ENCODE measurements at places on chromosomes 5 and 9. TPM values are rescaled to one million over a fixed set of nuclear protein-coding genes. Genes with fewer than 3 reads are reported as not detected.

DNA sequence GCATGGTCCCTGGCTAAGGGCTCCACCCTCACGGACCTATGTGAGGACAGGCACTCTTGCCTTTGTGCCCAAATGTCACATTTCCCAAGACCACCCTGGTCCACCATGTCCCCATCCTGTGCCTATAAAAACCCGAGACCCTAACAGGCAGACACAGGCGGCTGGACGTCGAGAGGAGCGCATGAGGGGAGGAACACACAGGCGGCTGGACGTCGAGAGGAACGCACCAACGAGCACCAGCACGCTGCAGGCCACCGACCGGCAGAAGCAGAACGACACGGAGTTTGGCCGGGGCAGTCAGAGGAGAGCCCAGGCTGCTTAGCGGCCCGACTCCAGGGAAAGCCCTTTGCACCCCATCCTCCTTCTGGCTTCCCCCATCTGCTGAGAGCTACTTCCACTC lies 119.9 kb downstream of the ADAMTS2 start:
- H3K27ac ChIP-seq: no peak overlapping the region
- no peak overlapping the region for H3K4me3 ChIP-seq
- H3K36me3 ChIP-seq: no peaks in the 10 kb centered on the region
- peak; percentile 59 for DNase-seq
- no peaks in the 10 kb centered on the region for H3K4me1 ChIP-seq

CHD1 gene
- total RNA-seq: 38.2 TPM

ROPN1L gene
- total RNA-seq: not detected

DNA sequence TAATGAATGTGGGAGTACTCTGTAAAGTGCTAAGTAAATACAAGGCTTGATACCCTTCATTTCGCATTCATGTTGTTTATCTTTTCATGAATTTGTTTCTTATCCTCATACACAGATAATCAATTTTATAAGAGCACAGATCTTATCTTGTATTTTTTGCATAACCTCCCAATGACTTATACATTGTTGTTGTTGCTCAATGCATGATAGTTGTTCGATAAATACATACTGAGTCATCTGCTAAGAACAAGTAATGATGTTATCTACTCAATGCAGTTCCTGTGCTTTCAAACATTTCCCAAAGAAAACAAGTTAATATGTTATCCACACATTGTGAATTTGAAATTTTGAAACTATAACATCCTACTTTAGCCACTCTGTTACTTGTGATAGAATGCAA lies 60.7 kb downstream of the TAF11L14 start:
- H3K36me3 ChIP-seq: no peaks in the 10 kb centered on the region
- H3K4me3 ChIP-seq: no peak overlapping the region
- no peaks in the 10 kb centered on the region for H3K27me3 ChIP-seq
- H3K27ac ChIP-seq: no peak overlapping the region
- DNase-seq: no peak
- H3K4me1 ChIP-seq: no peaks in the 10 kb centered on the region

GRCh38 chr5:178286226-178287090 lies 53.9 kb upstream of the PHYKPL start:
- DNase-seq: peak; percentile 48
- no peak overlapping the region for H3K4me3 ChIP-seq
- no peak overlapping the region for H3K27ac ChIP-seq
- peaks cover 10% of the 10 kb centered on the region for H3K27me3 ChIP-seq
- no peaks in the 10 kb centered on the region for H3K36me3 ChIP-seq

DNA sequence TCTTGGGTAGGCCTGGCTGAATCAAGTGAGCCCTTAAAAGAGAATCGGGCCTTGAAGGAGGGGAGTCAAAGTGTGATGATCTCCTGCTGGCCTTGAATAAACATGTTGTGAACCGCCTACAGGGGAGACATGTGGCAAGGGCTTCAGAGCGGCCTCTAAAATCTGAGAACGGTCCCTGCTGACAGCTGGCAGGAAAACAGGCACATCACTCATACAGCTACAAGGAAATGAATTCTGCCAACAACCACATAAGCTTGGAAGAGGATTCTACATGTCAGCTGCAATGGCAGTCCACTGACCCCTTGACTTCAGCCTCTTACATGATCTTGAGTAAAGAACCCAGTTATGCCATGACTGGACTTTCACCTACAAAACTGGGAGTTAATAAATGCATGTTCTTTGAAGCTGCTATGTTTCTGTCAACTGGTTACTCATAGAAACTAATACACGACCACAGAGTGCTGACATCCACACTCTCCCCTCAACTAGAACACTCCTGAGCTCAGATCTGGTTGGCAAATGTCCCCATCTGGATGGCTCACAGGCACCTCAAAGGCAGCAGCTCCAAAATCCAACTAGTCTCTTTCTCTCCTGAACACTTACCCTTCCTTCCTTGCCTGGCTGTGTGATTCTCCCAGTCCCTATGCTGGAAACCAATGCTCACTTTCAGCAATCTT lies 333.1 kb downstream of the ASTN2 start:
- H3K4me3 ChIP-seq: no peak overlapping the region
- no peaks in the 10 kb centered on the region for H3K36me3 ChIP-seq
- H3K27me3 ChIP-seq: no peaks in the 10 kb centered on the region
- no peak overlapping the region for H3K27ac ChIP-seq

OCLN gene
- total RNA-seq: 1.3 TPM

DNA sequence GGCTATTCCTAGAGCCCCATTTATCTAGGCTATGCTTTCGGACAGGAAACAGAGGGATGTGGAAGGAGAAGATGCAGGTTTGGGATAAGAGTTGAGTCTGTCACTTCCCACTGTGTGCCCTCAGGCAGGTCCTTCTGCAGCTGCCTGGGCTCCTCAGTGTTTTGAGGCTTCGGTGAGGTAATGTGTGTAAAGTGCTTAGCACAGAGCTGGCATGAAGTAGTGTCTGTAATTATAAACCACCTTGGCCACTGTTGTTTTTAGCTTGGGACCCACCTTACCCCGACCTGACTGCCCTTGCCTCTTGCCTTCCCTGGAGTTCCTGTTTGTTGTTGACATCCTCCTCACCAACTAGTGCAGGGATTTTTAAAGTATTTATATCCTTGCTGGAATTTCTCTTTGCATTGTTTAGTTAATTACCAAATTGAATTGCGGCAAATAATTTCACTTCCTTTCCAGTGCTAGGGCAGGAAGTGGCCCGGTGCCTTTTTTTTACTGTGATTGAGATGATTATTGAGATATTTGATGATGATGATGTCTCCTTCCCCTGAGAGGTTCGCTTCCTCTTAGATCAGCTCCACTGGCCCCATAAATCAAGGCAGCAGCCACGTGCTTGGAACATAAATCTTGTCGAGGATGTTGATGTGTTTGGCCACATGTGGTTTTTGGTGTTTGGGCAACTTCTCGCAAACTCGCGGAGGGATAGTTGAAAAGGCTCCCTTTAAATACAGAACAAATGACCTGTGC lies 38.3 kb upstream of the DAB2IP start:
- no peaks in the 10 kb centered on the region for H3K36me3 ChIP-seq
- H3K4me1 ChIP-seq: no peaks in the 10 kb centered on the region
- no peak overlapping the region for H3K4me3 ChIP-seq
- peak overlapping the region; percentile 63 for H3K27ac ChIP-seq

GRCh38 chr5:111271885-111272284 lies 47.7 kb downstream of the CAMK4 start:
- no peaks in the 10 kb centered on the region for H3K36me3 ChIP-seq
- no peaks in the 10 kb centered on the region for H3K4me1 ChIP-seq
- no peak for DNase-seq
- no peak overlapping the region for H3K27ac ChIP-seq
- no peaks in the 10 kb centered on the region for H3K27me3 ChIP-seq

- H3K36me3 ChIP-seq: peaks cover 19% of the 10 kb centered on the region
- H3K4me1 ChIP-seq: peaks cover 14% of the 10 kb centered on the region
- H3K27ac ChIP-seq: no peak overlapping the region
Observed at GRCh38 chr5:69364850-69365249, 4.5 kb downstream of the AK6 start.

DNA sequence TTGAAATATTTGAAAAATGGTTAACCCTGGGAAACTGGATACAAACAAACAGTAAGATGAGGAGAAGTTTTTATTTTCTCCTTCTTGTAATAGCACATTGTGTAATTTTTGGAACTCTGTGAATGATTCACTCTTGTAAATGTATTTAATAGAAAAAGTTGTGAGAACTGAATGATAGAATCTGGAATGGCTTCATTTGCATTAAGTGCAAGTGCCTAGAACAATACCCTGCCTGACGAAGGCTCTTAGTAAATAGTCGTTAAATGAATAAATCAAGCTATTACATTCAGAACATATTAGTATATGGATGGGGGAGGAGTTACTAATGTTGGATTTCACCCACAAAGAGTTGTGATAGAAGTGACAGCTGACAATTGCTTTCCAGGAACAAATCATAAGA lies 442.5 kb downstream of the EFNA5 start:
- DNase-seq: no peak
- no peak overlapping the region for H3K4me3 ChIP-seq
- H3K27me3 ChIP-seq: no peaks in the 10 kb centered on the region
- H3K4me1 ChIP-seq: no peaks in the 10 kb centered on the region

CATSPER3 gene
- 1.4 TPM for total RNA-seq

DNA sequence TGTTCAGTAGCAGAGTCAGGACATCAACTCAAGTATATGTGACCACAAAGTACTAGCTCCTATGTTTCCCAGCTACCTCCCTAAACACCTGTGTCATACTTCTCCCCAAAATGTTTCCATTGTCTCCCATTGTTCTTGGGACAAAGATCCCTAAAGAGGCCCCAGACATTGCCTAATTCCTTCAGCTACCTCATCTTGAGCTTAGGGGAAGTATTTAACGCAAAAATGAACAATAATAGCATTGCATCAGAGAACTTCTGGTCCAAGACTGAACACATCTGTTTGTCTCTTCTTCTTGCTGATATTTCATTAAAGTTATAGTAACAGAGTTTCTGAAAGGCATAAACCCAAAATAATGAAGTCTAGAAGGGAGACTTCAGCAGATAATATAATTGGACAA lies 430.8 kb downstream of the MTRR start:
- H3K36me3 ChIP-seq: no peaks in the 10 kb centered on the region
- H3K27me3 ChIP-seq: no peaks in the 10 kb centered on the region
- DNase-seq: no peak
- no peak overlapping the region for H3K4me3 ChIP-seq

All from sigmoid colon (tissue), 7 donors.